Cortex of kidney (tissue), 1 donor: ENCODE measurements at places on chromosomes 7 and 10.

- no peak for DNase-seq
These were observed 8.6 kb downstream of the SCIN start for GRCh38 chr7:12578930-12579640.

DNA sequence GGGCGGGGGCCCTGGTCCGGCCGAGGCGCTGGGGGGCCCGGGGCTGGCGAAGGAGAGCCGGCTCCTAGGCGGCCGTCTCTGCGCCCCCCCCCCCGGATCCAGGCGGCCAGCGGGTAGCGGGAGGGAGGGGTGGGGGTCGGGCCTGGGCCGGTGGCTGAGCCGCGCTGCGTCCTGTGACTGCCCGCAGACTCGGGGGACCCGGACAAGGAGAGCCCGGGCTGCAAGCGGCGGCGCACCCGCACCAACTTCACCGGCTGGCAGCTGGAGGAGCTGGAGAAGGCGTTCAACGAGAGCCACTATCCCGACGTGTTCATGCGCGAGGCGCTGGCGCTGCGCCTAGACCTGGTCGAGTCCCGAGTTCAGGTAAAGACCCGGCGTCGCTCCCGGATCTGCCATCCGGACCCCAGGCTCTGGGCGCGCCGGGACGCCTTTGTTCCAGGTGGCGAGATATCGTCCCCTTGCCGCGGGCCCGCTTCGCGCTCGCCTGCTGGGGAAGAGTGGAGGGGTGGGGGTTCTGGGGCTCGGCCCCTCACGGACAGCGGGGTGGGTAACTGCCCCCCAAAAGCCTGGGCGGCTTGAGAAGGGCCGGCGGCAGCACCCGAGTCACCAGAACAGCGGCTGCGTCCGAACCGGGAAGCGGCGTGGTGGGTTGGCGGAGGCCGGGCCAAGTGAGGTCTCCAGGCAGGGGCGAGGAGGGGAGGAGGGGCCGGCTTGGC lies 819 bp downstream of the UNCX start:
- no peak for DNase-seq

GRCh38 chr7:27150568-27151340 lies 1.6 kb downstream of the HOXA3 start:
- no peak for DNase-seq

GRCh38 chr10:131116991-131117375 lies 194.5 kb downstream of the TCERG1L start:
- DNase-seq, result no peak

GRCh38 chr7:106356-106755 lies 86.0 kb upstream of the FAM20C start:
- no peak for DNase-seq
